ENCODE measurements at places on chromosomes 6 and 20. TPM values are rescaled to one million over a fixed set of nuclear protein-coding genes. Genes with fewer than 3 reads are reported as not detected.

- no peak for DNase-seq
These were observed 48.6 kb upstream of the HTR1B start for GRCh38 chr6:77511860-77512259.

HSPA12B gene
- 36.9 TPM for total RNA-seq

- DNase-seq: no peak
These were observed 28.9 kb downstream of the IRAK1BP1 start for GRCh38 chr6:78896227-78896626.

DNA sequence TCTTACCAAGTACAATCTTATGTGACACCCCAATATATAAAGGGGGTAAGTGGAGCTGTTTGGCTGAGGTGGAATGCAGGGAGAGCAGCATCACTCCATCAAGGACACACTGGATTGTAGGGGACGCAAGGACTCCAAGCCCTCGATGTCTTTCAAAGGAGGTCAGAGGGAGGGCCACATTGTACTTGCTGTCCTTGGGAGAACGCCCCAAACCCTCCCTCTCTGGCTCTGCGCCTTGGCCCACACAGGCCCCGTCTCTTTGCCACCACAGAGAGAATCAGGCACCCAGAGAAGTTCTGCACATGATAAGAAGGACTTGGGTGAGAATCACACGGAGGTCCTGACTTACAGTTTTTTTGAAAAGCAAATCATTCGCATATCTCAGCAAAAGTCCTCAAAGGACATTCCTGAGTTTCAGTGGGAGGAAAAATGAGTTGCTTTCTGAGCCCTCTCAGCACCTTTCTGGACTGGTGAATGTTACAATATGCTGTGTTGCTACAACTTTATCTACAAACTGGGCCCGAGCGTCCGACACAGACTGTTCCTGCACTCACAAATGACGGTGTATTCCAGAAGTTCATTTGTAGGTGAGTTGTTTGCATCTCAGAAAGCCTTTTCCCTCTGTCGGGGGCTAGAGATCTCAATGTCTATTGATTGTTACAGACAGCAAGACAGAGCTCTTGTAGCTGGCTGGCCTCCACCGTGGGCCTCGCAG, 92.5 kb upstream of the AKAP12 start:
- DNase-seq: no peak

IL17A gene
- not detected for total RNA-seq

- no peak for DNase-seq
These were observed 277.1 kb downstream of the PAX1 start for GRCh38 chr20:21982559-21982958.

DNA sequence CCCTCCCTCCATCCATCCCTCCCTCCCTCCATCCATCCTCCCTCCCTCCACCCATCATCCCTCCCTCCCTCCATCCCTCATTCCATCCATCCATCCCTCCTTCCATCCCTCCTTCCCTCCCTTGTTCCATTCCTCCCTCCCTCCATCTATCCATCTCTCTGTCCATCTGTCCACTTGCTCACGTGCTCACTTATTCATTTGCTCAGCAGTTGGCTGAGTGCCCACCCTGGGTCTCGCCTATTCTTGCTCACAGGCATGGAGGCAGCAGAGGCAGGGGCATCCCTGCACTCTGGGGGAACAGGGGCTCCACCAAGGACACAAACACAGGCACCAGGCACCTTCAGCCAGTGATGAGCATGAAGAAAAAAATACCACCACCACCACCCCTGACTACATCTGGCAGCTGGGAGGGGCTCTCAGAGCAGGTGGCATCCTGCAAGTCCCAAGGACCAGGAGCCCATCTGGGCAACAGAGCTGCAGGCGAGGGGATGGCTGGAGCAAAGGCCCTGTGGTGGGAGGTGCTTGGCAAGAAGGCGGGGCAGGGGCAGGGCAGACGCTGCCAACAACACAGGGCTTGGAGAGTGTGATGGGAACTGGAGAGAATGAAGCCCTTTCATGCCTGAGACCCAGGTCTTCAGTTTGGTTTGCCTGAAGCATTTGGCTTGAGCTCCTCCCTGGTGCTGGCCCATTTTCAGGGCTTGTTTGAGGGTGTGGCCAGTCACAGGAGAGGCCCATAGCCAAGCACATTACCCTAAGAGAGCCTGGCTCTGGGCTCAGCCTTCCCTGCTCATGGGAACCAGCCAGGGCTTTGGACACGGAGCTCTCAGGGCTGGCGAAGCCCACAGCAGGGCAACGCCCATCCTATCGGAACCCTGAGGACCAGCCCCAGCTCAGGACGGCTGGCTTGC, 40.2 kb upstream of the MRGBP start:
- DNase-seq: peak; percentile 26

GRCh38 chr6:126947070-126947469, 171.4 kb upstream of the RSPO3 start:
- no peak for DNase-seq
